ENCODE measurements at places on chromosomes 3 and 15.

- DNase-seq: no peak
These were observed 302.1 kb upstream of the SGO1 start for GRCh38 chr3:20488151-20488550.

DNA sequence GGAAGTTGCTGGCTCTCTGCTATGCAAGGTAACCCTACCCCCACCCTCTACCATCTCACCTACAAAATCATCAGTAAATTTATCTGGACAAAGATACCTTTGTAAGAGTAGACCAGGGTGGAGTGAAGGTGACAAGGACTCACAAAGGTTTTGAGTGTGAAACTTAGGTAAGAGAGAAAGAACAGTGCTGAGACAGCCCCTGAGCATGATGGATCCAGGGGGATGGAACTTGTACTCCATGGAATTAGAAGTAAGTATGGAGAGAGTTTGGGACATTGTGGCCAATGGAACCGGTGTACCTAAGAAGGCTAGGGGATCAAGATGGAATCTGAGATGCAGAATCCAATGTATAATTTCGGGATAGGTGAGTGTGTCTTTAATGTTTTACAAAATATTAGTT lies 153.0 kb upstream of the NSMCE3 start:
- DNase-seq: no peak

DNA sequence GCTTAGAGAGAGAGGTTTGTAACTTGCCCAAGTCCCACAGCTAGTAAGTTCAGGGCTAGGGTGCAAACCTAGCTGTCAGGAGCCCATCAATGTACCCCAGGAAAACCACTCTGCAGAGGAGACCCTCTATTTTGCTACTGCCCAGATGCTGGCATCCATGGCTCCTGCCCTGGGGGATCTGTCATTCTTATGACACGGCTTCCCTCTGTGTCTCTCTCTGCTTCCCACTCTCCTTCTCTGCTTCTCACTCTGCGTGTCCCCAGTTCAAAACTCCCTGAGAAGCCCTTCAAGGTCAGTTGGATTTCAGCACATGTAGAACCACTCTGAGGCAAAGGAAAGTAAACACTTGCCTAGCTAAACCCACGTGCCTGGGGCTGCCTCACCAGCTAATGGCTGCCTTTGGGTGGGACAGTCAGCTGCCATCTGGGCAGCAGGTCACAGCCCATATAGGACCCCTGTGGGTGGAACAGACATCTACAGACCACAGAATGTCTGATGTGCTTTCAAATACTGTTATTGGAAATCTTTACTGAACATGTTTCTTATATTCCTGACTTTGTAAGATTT lies 29.4 kb upstream of the SLCO2A1 start:
- no peak for DNase-seq

DNA sequence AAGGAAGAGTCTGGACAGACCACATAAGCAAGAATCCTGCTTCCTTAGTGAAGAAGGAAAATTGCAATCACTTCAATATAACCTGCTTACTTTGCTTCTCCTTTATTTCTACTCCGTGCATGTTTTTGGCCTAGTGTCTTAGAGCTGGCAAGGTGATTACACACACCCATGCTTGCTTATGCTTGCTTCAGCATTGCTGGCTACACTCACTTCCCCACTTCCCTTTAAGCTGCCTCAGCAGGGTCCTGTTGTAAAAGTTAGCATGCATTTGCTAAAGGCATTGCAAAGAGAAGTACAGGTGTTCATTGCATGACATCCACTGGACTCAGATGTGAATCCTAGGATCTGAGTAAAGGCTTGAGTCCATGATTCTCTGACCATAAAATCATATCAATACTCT lies 47.5 kb upstream of the STT3B start:
- DNase-seq: no peak

- DNase-seq: no peak
These were observed 111.2 kb downstream of the LSM3 start for GRCh38 chr3:14289590-14290461.

GRCh38 chr3:3027976-3028567 lies 82.1 kb downstream of the IL5RA start:
- DNase-seq: no peak
